ENCODE measurements at places on chromosomes 12 and 14.

DNA sequence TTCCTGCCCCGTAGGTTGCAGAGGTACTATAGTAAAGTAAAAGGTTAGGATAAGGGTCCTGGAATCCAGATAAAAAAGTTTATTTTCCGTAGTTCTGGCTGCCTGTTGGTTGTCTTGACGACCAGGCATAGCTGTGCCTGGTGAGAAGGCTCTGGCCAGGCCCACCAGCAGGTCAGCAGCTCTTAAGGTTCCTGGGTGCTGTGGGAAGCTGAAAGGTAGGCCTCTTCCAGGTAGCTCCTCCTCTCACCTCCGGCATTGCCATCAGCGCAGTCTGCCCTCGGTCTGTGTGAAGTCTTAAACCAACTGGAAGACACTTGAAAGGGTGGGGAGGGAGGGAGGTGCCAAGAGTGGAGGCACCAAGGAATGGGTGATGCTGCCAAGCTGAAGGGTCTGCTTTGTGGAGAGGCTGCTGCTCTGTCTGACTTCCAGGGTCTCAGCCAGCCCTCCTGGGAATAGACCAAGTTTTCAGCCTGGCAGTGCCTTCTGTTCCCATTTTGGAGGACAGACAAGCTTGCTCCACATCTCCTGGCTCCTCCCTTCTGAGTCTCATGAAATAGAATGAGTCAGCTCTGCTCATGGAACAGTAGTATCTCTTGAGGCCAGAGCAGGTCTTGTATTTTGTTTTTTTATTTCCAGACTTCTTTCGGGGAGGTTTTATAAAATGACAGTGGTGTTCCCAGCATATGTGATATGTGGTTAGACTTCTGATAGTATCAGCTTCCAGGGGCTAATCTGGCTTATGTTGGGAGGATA is 5.2 kb upstream of the ACADS start:
- DNase-seq, result no peak

DNA sequence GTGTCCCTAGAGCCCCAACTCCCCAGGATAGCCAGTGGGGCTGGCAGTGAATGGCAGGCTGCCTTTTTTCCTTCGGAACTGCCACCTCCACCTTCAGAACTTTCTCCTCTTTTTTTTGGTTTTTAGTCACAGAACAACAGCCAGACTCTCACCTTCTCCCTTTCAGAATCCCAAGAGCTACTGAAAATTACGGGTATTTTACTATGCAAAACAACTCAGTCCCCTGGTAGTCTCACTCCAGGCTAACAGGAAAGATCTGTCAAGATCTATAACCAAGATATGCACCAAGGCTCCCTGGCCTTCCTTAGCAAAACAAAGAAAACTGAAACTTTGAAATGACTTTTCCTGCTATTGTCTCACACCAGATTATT is 12.5 kb downstream of the PLEKHG6 start:
- no peak for DNase-seq

GRCh38 chr12:108846290-108846701 is 11.1 kb downstream of the SSH1 start:
- no peak for DNase-seq

DNA sequence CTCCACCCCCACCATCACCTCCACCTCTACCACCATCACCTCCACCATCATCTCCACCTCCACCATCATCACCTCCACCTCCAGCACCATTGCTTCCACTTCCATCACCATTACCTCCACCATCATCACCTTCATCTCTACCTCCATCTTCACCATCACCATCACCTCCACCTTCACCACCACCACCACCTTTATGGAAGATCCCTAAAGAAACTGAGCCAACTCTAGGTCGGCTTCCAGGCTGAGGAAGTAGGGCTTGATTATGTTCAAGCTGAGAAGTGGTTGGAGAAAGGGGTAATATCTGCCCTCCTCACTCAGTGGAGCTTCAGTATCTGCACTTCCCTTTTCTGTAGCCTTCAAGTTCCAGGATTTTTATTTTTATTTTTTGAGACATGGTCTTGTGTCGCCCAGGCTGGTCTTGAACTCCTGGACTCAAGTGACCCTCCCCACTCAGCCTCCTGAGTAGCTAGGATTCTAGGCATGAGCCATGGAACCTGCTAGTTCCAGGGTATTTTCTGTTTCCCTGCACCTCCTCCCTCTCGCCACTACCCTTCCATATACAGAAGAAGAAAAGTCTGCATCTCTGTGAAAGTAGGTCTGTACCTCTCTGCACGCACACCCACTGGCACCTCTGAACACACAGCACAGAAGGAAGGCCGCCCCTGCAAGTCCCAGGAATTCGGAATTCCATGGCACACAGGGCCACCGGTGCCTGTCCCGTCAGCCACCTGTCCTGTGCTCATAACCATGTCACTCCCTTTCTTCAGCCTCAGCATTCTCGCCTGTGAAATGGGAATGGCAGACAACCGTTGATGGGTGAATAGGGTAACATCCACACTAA is 5.9 kb downstream of the ZBTB42 start:
- DNase-seq, result no peak

GRCh38 chr12:12451098-12451497 is 94.2 kb downstream of the BORCS5 start:
- DNase-seq, result no peak

GRCh38 chr14:25406818-25407217 is 356.9 kb upstream of the STXBP6 start:
- no peak for DNase-seq

DNA sequence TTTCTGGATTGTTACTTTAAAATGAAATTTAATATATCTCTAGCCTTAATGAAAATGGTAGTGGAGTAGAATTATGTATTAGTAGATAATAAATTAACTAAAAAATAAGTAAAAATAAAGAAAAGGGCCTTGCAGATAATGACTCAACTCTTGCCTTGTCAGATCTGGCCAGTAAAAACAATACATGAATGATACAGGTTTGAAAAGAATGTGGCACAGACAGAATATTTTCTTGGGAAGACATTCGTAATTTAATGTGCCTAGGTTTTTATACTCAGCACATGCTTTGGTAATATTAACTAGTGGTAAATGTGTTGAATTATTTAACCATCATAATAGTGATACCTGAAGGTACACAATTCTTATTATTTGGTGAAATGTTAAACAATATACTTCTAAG is 28.3 kb downstream of the ATF7IP start:
- DNase-seq, result no peak

DNA sequence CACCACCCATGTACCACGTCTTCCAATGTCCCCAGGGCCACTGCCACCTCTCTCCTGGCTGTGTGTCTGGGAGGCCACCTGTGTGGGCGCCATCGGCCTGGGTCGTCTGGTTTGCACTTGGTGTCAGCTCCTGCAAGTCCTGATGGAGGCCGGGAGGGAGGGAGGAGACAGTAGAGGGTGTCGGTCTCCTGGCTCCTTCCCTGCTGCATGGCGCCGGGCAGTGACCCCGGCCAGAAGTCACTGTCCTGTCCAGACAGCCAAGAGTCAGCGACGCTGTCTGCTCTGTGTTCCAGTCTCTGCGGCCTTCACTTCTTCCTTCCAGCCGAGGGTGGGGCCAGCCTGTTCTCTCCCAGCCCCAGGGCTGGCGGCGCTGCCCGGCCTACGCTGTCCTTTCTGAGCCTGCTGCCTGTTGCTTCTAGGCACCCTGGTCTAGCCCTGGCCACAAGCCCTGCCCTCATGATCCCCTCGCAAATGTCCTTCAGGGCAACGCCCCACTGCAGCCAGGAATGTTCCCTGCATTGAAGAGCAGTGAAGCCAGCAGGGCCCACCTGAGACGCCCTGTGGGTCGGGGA is 13.0 kb upstream of the LBHD2 start:
- no peak for DNase-seq

DNA sequence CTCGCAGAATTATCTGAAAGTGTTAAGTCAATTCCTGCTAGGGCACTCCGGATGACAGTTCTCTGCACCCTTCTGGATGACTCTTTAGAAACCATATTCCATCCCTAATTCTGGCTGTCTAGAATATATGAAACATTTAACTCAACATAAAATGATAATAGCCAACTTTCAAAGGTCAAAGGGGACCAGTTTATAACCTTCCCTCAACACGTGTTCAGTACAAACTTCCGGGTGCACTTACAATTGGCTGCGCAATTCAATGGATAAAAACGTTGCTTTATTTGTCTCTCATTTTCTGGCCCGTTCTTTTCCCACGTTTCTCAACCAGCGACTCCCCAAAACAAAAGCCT is 1.3 kb downstream of the SBNO1 start:
- no peak for DNase-seq

DNA sequence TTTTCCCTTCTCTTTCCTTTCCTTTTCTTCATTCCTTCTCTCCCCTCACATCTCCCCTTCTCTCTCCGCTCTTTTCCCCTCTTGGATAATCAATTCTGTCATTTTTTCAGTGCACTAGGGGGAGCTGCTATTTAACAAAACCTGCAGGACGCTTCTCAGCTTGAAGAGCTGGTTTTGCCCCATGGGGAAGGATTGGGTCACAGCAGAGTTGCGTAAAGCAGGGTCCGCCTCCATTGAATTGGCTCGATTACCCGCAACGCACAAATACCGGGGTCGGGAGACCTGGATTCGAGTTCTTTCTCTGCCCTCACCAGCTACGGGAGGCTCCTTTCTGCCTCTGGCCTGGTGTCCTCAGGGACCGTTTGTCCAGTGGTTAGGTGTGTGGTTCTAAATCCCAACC is 42.1 kb upstream of the CHGA start:
- DNase-seq, result no peak

DNA sequence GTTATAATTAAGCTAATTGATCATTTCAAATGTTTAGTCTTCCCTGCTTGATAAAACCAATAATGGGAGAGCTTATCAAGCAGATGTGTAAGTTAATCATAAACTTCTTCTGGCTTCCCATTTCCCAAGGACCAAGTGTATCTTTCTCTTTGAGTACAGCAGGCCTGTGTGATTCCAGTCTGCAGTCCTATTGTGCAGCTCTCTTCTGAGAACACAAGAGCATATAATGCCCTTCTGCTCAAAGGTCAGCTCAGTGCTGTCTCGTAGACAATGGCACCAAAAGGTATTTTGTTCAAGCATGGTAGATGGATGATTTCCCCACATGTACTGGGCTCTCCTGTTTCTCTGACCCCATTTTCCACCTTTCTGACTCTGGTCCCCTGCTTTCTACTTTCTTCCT is 101.8 kb upstream of the DYRK2 start:
- no peak for DNase-seq

GRCh38 chr14:67436006-67436866 is 24.3 kb upstream of the PLEK2 start:
- DNase-seq, result no peak

- DNase-seq, result no peak
These were observed 73.9 kb downstream of the HSD17B6 start for GRCh38 chr12:56836800-56837663.

DNA sequence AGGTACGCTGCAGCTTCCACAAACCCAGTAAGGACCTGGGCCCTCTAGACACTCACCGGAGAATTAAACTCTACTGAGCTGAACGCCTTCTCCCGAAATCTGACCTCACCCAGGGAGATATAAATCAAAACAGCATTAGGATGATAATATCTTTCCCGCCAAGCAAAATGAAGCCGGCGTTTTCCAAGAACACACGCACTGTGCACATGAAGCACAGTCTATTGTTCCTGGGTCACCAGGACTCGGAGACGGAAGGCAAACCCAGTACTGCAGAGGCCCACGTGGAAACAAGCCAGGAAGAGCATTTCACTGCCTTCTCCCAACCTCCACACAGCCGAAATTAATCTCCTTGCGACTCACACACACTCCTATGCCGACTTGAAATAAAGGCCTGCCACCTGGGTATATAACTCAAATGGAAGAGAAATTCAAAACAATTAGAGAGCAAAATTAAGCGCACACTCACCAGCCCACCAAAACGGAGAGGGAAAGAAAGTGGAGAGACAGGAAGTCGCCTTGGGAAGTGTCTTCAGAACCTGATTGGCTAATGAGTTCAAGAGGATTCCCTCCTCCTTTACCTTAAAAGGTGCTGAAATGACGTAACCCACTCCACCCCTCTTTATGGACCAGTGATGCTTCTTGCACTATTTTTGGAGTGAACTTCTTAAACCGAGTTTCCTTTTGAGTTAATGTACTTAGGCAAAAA is at the start of gene CCNB1IP1:
TSS of gene CCNB1IP1 (minus strand) at position 492 of the 706 bp plus-strand sequence. CDS start 16,756 bp downstream, outside the sequence.
- DNase-seq, result no peak
